HT-29 (cell line): ENCODE measurements at places on chromosomes 11 and 22.

GRCh38 chr11:66412110-66412509, 8.7 kb upstream of the NPAS4 start:
- DNase-seq = no peak

DNA sequence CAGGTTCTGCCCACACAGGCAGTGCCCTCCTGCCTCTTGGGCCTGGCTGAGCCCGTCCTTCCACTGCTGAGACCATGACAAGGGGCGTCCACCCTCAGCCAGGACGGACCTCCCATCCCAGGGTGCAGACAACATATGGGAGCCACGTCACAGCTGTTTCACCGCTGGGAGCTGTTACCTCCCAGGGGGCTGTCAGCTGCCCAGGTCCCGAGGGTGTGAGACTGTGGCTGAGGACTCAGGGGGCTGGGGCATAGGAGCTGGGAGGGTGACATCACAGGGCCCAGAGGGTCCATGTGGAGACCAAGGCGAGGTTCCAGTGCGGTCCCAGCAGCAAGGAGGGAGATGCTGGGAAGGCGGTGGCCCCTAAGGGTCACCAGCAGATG, 17.9 kb upstream of the CTSD start:
- DNase-seq = no peak

DNA sequence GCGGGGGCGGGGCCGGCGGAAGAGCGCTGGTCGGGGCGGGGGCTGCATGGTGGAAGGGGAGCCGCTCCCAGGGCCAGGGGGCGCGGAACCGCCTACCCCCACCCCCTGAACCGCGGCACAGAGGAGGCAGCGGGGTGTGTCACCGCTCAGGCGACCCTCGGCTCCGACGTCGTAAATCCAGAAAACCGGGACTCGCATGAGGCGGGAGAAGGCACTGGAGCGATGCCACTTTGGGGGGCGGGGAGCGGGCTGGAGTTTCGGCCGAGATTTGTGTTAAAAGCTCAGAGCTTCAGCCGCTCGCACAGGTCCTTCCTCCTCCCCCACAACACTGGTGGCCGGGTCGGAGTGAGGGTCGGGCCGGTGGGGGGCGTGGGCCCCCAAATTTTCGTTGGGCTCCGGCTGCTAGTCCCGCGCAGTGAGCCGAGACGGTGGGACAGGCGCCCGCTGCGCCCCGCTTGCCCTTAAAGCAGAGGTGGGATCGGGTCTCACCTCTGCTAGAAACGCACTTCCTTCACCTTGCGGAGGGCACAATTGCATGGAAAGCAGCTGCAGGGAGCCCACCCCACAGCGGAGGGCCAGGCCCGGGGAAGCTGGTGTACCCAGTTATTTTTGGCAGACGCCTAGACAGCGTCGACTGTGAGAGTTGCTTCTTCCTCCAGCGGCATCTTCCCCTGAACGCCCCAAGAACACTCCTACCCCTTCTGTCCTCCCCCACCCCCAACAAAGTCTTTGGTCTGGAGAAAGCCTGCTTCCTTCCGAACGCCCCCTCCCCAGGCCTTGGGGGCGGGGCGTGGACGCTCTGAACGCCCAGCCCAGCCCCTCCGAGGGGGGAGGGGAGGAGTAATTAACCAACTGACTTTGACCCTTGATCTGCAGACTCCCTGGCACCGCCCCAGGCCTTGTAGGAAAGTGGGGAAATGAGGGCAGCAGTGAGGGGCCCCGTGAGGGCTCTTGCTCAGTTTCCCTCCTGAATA, 1.1 kb downstream of the OVOL1 start:
- DNase-seq = peak; percentile 46

GRCh38 chr11:22161489-22161888, 31.4 kb upstream of the ANO5 start:
- no peak for DNase-seq

DNA sequence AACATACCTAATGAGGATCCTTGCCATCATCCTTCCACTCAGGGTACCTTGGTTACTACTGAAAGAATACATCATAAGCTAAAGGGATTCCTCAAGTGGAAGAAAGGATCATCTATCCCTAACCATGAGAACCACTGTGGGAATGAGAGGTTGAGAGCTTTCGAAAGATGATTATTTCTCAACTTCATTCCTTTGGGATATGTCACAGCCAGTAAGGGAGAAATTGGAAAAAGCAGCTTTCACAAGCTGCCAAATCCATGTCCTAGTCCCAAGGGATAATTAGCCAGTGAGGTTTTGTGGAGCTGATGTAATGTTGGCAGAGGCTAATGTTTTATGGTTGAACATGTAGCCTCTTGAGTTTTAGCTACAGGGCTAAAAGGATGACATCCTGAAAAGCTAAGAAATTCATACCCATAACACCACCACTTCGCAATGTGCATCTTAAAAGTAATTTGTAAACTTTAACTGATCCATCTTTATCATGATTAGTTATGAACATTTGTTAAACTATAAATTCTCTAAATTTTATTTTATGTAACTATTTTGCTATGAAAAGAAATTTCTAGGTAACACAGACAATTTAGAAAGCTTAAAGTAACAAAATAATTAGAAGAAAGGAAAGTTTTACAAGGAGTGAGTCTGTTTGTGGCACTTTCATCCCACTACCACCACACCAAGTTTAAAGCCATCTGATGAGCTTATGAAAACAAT, 123.9 kb downstream of the MRTFA start:
- DNase-seq = no peak

GRCh38 chr11:1073851-1074243, 827 bp upstream of the MUC2 start:
- no peak for DNase-seq

- DNase-seq = no peak
Measured at GRCh38 chr11:103434073-103434411, 324.8 kb downstream of the DYNC2H1 start.

- DNase-seq = no peak
Measured at GRCh38 chr11:130728185-130729180, 187.8 kb downstream of the SNX19 start.

- DNase-seq = no peak
Measured at GRCh38 chr11:103619938-103620337, 416.5 kb upstream of the DDI1 start.

- no peak for DNase-seq
Measured at GRCh38 chr11:13286279-13286821, 8.8 kb downstream of the BMAL1 start.

- no peak for DNase-seq
Measured at GRCh38 chr11:59180168-59180776, 8.3 kb downstream of the DTX4 start.

GRCh38 chr11:106619320-106619990, 398.8 kb downstream of the GUCY1A2 start:
- DNase-seq = no peak

DNA sequence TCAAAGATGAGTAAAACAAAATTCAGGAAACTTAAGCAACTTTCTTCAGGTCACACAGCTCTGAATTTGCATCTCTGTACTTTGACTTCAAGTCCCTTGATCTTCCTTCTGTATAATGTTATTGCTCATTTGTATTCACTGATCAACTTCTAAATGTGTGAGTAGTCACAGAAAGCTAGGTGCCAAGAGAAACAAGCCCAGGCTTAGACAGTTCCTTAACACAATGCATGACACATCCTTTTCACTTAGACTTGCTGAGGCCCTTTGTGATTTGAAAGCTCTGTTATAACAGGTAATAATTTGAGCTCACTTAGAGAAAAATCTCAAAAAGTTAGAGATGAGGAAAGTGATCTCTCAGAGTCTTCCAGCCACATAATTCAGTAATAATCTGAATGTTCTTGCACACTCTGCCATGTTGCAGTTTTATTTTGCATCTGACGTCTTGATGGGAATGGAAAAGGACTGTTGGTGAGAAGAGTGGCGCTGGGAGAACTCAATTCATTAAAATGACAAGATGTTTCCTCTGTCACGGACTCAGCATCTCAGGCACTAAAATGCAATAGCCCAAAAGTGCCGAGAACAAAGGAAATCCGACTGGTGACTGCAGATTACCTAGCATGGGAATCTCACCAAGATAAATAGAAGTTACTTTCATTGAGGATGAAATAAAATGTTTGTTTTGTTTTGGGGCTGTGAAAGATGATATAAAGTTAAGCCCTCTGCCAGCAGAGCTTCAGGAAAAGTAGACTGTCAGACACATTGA, 665.3 kb downstream of the OPCML start:
- DNase-seq = no peak

GRCh38 chr11:33291004-33291777, 34.0 kb downstream of the HIPK3 start:
- DNase-seq = peak; percentile 72

DNA sequence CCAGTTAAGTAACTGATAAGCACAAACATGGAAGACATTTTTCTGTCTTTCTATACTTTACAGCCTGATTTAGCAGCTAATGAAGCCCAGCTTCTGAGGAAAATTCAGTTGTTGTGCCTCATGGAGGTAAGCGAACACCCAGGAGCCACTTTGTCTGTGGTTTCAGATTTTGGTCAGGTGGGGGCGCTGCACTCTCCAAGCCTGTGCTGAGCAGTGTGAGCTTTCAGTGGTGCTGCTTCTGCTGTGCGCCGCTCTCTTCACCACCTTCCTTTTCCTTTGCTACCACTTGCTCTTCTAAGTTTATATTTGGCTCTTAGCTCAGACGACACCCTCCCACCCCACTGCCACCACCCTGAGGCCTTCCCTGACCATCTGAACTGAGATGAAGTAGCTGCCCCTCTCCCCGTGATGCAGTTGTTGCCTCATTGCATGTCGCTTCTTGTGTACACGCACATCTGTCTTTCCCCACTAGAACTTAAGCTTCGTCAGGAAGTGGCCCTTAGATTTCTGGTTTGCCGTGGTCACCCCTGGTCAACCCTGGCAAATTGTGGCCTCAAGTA, 14.0 kb downstream of the PSMD13 start:
- DNase-seq = peak; percentile 61

DNA sequence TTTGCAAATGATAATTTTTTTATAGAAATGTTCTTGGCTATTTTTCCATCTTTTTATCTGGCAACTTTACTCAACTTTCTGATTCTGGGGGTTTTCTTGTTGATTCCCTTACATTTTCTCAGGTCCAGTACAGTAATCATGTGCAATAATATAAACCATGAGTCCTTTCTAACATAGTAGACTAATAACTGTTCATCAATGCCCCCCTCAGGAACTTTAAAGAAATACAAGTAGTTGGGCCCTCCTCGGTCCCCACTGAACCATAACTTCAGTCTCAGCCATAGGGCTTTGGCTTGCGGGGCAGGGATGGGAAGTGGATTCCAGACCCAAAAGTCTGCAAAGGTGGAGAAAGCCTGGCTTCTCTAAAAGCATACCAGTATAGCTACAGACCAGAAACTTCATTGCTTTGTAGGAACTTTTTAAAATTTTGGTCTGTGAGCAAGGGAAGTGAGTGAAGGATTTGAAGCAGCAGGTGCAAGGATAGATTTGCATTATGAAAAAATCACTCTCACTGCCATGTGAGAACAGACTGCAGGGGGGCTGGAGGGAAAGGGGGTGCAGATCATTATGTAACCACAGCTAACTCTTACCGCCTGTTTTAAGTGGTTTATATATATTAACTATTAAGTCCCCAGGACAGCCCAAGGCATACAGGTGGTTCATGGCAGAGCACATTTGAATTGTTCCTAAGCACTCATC, 10.4 kb upstream of the TUB start:
- peak; percentile 41 for DNase-seq

DNA sequence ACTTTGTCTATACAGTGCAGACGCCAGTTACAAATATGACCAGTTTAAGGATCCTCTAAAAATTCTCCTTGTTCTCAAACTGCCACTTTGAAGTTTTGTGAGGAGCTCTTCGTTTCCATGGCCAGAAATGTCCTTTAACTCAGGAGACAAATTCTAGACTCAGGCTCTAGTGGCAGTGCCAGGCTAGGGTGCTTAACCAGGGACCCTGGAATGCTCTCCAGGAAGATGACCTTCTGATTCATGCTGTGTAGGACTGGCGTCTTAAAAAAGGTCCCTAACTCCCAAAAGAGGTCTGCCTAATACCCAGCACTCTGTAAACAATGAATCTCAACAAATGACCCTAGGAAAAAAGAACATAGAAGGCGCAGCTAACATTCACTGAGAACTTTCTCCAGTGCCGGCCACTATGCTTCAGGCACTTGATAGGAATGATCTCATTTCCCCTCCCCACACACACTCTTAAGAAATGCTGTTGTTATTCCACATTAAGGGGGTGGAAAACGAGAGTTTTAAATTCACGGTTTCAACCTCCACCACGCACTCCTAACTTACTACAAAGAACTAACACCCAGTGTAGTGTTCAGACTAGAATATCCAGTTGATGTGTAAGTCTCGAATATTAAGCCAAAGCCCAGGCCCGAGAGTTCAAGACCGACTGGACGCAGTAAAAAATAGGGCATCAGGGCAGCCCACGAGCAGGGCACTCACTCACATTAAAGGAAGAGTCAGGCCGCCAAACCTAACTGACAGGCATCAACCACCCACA, 747 bp downstream of the NXF1 start:
- DNase-seq = peak; percentile 75

GRCh38 chr22:31451709-31452571, 37.7 kb downstream of the EIF4ENIF1 start:
- DNase-seq = peak; percentile 47

DNA sequence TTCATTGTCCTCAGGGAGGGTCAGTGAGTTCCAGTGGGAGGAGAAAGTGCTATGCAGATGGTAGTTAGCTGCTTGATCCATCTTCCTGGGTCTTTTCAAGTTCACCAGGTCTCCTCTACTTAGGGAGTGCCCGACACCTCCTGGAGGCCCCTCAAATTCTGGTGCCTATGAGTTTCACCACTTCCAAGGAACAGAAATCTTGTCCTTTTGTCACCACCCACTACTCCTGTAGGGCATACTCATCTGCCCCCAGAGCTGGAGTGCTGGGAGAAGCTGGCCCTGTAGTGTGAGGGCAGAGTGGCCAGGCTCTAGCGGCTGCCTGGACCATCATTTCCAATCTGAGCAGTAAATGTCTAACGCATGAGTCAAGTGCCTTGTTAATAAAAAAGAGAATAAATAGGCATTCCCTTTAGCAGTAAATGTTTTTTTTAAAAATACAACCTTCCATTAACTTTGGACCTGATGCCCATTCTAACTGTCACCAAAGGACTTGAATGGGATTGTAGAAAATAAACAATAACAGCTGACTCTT, 12.5 kb downstream of the IRAG1 start:
- no peak for DNase-seq

GRCh38 chr11:111696556-111696955, 69.6 kb downstream of the PPP2R1B start:
- no peak for DNase-seq

GRCh38 chr11:104968856-104969776, 742 bp upstream of the CASP4 start:
- DNase-seq = no peak

DNA sequence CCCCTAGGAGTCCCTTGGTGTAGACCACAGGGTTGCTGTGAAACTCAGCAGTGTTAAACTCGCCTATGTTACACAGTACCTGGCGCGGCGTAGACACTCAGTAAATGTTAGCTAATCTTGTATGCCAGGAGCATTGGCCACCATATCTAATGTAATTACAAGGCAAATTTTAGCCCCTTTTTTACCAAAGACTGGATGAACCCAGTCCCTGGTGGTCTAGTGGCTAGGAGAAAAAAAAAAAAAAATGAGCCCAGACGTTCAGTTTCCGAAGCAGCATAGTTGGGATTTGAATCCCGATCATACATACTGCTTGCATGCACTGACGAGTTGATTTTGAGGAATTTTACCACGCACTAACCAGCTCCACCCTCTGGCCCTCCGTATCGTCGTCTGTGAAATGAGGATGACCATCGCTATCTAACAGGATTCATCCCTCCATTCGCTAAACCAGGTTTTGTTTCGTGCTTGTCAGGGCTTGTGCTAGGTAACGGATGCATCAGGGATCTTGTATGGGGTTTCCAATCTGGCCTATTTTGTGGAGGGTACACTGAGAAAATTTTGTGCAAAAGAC, 688 bp downstream of the PTS start:
- DNase-seq = no peak

GRCh38 chr11:76626266-76626665, 44.3 kb downstream of the LRRC32 start:
- DNase-seq = no peak

- DNase-seq = no peak
Measured at GRCh38 chr22:17846326-17846992, 72.2 kb upstream of the BID start.
